ENCODE measurements at places on chromosomes 2 and 18.
A peak's percentile ranks its signal among the peaks of the same experiment; 100 is the strongest.

- no peak for DNase-seq
Measured at GRCh38 chr2:215833531-215834162, 179.7 kb downstream of the MREG start.

- DNase-seq: no peak
Measured at GRCh38 chr2:113192459-113193100, 18.8 kb downstream of the PSD4 start.

GRCh38 chr2:143476336-143477087 lies 347.3 kb downstream of the ARHGAP15 start:
- no peak for DNase-seq

GRCh38 chr2:20539133-20539719 lies 92.4 kb downstream of the RHOB start:
- no peak for DNase-seq

- no peak for DNase-seq
Measured at GRCh38 chr2:60520917-60521539, 32.4 kb downstream of the BCL11A start.

DNA sequence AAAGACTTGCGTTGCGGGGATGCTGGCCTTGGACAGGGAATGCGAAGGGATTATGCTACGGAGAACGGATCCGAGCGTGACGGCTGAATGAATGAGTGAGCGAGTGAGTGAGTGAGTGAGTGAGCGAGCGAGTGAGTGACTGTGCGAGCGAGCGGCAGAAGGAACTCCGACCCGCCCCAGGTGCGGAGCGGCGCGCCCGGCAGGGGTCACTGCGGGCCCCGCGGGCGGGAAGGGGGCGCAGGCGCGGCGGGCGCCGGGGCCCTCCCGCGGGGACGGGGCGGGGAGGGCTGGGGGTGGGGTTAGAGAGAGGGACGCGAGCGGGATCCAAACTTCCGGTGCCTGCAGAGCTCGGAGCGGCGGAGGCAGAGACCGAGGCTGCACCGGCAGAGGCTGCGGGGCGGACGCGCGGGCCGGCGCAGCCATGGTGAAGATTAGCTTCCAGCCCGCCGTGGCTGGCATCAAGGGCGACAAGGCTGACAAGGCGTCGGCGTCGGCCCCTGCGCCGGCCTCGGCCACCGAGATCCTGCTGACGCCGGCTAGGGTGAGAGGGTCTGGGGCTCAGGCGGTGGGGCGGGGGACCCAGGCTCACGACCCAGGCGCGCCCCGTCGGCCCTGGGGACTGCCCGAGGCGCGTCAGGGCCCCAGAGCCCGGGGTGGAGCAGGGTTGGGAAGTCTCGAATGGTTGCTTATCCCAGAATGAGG lies at the start of gene ITM2C:
Gene ITM2C (plus strand): TSS at position 338 of the 702 bp plus-strand sequence. CDS start 84 bp downstream, at position 422.
- peak; percentile 61 for DNase-seq

GRCh38 chr18:64100116-64100922 lies 48.6 kb downstream of the LINC00305 start:
- DNase-seq: no peak

GRCh38 chr18:13387855-13388548 lies 169.4 kb downstream of the LDLRAD4 start:
- no peak for DNase-seq

DNA sequence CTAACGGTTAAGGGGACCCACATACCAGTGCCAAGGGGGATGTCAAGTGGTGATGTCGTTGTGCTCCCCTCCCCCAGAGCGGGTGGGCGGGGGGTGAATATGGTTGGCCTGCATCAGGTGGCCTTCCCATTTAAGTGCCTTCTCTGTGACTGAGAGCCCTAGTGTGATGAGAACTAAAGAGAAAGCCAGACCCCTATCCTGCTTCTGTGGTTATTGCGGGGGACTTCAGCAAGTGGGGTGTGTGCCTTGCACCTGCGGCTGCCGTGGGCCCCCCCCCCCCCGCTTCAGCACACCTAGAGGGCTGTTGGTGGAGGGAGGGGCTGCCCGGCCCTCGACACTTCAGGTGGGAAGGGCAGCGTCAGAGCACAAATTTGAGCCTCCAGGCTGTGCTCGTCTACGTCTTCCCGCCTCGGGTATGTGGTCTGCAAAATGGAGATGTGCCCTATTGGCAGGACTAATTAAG lies 6.1 kb downstream of the CTDSP1 start:
- DNase-seq: no peak

- peak; percentile 44 for DNase-seq
Measured at GRCh38 chr2:40554665-40555294, 102.9 kb upstream of the SLC8A1 start.

DNA sequence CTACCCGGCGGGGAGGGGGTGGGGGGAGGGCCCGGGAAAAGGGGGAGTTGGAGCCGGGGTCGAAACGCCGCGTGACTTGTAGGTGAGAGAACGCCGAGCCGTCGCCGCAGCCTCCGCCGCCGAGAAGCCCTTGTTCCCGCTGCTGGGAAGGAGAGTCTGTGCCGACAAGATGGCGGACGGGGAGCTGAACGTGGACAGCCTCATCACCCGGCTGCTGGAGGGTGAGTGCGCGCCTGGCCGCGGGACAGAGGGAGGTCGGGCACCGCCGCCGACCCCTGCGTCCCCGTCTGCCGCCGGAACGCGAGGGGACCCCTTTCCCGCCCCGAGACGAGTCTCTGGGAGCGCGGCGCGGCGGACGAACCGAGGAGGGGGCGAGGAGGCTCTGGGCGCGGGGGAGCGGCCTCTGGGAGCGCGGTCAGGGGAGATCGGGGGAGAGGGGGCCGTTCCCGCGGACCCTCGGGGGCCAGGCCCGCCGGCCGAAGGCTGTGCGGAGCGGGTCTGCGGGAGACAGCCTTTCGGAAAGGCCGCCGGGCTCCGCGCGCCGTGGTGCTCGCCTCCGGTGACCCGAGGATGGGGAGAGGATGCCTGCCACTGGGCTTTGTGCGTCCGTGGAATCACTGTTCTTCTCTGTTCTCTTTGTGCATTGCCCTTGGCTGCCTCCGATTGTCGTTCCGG lies 463 bp downstream of the PPP1CB start:
- no peak for DNase-seq

GRCh38 chr18:59426855-59427254 lies 67.8 kb upstream of the LMAN1 start:
- no peak for DNase-seq
